Activated T-helper 1 cell treated with Interleukin-2 at 50 U/mL for 16 hours (primary cell): ENCODE measurements at places on chromosomes 6 and 20.

DNA sequence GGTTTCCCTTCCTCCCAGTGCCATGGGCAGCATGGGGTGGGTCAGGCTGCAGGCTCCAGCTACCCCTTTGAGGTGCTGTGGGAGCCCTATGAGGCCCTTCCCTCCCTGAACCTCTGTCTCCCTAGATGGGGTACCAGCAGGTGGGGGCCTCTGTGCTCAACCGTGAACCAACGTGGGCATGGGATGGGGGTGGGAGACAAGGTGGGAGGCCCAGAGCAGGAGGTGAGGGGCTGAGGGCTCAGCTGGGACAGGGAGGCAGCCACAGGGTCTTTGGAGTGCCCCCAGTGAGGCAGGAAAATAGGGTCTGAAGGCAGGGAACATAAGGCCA is 33.3 kb downstream of the SUN5 start:
- DNase-seq: no peak

DNA sequence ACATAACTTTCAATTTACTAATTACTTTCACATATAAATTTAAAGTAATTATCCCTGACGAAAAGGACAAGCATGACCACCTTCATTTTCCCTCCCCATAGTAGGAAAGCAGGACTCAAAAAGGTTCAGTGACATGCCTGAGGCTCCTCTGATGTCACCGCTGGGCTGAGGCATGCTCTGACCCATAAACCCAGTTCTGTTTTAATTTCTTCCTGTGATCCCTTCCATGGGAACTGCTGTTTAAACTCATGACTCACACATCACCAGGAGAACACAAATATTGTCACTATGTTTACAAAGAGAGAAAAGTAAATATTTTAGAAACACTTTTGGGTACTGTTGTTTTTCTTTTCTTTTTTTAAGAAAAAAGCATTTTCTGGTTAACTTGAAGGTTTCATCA is 38.0 kb upstream of the NR2E1 start:
- DNase-seq: no peak

DNA sequence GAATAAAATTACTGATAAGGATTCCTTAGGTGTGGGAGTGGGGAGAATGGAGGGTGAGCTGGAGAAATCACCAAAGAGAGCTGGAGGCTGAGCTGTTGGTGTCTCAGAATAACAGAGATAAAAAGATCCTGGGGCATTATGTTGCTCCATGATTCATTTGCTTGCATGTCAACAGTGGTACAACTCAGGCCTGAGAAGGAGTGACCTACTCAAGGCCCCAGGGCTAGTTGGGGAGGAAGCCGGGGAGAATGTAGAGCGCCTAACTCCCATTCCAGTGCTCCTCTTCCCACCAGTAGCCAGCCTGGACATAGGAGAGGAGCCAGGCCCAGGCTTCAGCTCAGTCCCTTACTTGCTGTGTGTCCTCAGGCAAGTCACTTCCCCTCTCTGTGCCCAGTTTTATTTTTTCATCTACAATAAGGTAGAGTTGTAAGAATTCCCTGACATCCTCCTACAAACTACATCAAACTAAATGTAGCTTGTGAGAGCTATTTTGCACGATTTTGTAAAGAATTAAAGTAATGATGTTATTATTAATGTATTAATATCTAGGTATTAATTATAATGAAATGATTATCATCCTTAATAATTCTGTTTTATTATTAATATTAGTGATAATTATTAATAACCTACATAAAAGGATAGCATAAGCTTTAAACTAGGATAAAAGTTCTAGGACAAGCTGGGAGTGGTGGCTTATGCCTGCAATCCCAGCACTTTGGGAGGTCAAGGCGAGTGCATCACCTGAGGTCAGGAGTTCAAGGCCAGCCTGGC is 250.9 kb upstream of the SULF2 start:
- DNase-seq: no peak

GRCh38 chr6:108687921-108688320 is 127.2 kb downstream of the FOXO3 start:
- DNase-seq: no peak

GRCh38 chr20:35305682-35306556 is 13.7 kb upstream of the FAM83C start:
- DNase-seq: peak; percentile 16

- DNase-seq: no peak
Measured at GRCh38 chr6:146389740-146390139, 153.9 kb upstream of the RAB32 start.

DNA sequence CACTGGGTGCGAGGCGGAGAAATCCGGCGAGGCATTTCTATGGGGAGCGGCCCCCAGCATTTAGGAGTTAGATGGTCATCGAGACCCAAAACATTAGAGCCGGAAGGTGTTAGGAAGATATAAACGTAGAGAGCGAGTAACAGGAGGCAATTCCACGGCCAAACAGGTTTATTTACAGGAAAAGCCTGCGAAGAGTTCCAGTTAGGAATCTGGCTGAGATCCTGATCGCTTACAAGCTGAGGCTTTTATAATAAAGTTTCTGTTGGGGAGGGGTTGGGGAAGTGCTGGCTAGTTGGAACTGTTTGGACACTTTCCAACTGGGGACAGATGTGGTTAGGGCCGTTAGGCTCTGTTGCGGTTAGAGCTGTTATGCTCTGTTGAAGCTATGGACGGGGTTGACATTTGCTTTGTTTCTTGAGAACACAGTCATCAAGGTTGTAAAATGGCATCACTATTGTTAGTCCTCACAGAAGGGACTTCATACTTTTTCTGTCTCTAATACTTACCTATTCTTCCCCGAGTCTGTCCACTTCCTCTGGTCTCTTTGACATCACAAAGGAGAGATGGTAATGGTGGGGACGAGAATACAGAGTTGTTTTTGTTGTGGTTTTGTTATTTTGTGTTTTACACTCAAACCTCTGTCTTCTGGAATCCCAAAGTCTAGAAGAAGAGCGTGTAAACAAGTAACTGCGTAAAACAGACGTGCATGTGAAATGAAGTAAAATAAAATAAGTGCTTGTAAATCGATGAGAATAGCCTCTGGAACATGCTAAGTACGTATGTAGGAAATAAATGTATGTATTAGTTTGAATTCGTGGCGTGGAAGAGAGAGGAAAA is 554 bp upstream of the ZSCAN31 start:
- DNase-seq: no peak

DNA sequence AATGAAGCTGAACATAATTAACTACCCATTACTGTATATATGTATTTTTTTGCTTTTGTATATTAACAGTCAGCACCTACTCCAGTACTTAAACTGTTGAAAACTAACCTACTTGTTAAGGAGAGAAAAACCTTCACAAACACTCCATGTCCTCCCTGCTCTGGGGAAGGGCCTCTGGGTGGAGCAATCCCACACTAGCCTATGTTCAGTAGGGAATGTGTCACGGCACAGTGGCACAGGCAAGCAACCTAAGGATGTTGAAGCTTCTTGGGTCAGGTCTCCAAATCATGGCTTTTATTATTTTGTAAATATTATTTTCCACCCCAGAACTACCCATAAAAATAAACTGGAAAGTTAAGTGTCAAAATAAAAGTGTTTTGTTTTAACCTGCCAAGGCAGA is 5.3 kb downstream of the MAN1A1 start:
- DNase-seq: no peak

DNA sequence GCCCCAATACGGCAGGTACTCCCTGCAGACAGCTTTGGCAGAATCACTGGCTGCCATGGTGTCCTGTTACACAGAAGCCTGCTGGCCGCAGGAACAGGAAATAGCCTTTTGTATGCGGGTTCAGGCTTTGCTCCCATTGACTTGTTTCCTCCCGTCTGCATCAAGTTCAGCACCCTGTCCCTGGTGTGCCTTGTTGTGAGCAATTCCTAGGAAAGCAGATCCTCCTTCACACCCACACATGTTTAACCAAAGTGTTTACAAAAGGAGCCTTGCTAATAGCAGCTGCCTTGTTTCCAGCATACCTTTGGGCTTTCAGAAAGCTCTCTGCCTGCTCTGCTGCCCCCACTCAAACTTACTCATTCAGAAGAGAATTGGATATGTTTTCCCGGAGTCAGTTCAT is 127.2 kb upstream of the SUPT3H start:
- DNase-seq: no peak

DNA sequence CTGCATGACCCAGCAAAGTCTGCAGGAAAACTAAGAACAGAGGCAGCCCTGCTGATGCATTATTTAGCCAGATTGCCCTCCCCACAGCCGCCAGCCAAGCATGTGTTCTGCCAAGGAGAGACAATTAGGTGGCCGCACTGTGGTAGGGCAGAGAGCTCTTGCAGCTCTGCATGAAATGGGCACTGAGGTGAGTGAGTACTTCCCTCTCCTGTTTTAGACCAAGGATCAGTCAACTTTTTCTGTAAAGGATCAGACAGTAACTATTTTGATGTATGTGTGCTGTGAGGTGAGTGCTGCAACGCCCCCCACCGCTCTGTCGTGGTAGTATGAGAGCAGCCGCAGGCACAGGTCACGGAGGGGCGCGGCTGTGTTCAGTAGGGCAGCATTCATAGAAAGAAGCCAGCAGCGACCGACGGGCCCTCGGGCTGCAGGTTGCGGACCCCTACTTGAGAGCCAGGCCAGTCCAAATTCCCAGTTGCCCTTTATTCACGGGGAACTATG is 23.8 kb upstream of the FAM50B start:
- no peak for DNase-seq

DNA sequence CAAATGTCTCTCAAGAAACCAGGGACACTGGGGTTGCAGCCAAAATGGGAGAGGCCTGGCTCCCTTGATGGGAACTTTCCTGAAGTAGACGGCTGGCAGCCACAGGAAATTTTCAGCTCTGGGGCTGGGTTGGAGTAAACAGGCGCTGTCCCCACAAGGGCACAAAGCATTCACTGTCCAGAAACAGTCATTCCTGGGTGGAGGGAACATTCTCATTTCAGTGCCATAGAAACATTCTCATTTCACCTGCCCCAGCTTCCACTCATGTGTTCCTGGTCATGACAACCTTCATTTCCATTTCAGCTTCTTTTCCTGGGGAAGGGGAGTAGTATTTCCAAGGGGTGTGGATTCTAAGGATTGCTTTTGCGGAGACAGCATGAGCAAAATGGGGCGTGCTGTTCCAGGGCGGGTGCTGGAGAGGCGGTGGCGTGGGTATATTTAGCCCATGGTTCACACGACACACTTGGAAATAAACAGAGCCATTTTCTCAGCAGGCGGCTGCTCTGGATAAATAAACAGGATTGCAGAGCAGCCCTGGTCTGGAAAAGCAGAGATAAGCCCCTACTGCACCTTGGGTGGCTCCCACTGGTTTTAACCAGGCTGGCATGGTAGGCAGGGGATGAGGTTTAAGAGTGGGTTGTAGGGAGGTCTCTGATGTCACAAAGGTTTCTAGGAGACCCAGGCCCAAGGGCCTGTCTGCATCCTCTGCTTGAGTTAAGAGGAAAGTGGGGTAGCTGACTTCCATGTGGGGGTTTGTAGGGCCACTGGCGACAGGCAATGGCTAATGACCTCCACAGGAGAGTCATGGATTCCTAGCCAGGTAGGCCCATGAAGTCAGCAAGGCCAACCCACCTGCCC is 32.9 kb downstream of the COX4I2 start:
- DNase-seq: no peak

DNA sequence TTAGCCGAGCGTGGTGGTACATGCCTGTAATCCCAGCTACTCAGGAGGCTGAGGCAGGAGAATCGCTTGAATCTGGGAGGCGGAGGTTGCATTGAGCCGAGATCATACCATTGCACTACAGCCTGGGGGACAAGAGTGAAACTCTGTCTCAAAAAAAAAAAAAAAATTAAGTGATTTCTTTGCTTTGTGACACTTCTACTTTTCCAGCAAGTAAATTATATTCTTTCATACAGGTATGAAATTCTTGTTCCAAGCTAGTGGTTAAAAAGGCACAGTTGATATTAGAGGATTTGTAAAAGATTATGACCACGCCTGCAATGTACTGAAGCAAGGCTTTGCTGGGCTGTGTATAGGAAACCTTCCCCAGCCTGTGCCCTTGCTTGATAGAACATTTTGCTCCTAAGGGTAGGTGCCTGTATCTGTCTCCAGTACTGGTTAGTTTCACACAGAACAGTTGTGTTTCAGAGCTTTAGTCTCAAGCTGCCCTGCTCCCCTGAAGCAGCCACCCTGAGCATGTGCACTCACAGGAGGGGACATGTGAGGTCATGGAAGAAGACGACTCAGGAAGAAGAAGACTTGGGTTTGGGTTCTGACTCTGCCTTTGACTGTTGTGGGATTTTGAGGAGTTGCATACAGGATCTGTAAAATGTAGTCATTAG is 10.2 kb downstream of the PTPN1 start:
- no peak for DNase-seq

DNA sequence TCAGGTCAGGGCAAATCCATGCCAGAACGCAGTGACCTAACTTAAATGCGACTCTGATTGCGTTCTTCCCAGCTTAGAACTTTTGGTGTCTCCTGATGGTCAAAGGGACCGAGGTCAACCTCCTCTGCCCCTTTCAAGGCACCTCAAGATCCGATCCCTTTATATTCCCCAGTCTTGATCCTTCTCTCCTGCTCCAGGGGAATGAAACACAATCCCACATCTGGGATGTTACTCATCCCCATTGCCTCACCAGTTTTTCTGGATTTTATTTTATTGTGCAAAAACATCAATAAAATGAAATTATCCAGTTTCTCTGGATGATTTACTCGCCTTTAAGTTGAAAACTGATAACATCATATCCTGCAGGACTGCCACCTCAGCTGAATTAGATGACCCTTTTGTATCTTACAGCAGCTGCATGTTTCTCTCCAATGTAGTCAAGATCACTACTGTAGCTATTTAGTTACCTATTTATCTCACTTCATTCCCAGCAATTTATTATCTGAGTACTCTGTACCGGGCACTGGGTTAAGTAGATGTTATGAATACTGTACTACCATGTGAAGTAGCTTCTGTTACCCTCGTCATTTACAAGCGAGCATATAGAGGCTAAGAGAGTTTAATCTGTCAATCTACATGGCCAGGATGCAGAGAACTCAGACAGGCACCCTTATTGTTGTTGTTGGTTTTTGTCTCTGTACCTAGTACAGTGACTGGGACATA is 44.0 kb downstream of the IRAK1BP1 start:
- DNase-seq: no peak

DNA sequence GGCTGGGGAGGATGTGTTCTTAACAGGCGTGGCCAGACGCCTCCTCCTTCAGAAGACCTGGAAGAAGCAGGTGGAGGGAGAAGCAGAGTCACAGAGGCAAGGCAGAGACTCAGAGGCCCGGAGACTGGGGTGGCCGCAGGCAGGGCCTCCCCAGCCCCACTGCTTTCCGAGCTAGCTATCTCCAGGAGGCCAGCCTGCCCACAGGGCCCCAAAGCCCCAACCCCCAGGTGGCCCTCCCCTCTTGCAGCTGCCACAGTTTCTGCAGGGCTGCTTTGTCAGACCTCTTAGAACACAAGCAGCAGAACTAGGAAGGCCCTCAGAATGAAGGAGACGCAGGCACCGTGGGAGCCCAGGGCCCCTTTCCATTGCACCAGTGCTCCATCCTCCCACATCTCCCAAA is 69.0 kb upstream of the MLN start:
- no peak for DNase-seq

DNA sequence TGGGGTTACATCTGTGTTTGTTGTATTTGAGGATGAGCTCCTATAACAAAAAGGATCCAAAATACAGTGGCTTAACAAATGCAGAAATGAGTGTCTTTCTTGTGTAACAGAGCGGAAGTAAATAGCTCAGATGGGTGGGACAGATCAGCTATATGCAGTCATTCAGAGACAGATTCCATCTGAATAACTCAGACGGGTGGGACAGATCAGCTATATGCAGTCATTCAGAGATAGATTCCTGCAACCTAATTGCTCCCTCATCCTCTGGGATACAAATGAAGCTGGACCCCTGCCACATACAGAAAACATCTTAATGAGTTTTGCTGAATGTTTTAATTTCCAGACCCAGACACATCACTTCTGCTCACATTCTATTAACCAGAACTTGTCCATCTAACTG is 332.3 kb downstream of the BCKDHB start:
- no peak for DNase-seq

GRCh38 chr6:55176958-55177357 is 2.6 kb downstream of the HCRTR2 start:
- DNase-seq: no peak
